Stimulated activated CD4-positive, alpha-beta T cell treated with anti-CD3 and anti-CD28 coated beads, Interleukin-12 subunit alpha, Interleukin-12 subunit beta, amount 100 ng/mL, for 4 hours (primary cell): ENCODE measurements at places on chromosomes 2 and 18.

GRCh38 chr2:71757351-71757750, 304.0 kb downstream of the DYSF start:
- no peak for DNase-seq

GRCh38 chr2:202172439-202173211, 65.8 kb downstream of the SUMO1 start:
- DNase-seq, result peak; percentile 20

DNA sequence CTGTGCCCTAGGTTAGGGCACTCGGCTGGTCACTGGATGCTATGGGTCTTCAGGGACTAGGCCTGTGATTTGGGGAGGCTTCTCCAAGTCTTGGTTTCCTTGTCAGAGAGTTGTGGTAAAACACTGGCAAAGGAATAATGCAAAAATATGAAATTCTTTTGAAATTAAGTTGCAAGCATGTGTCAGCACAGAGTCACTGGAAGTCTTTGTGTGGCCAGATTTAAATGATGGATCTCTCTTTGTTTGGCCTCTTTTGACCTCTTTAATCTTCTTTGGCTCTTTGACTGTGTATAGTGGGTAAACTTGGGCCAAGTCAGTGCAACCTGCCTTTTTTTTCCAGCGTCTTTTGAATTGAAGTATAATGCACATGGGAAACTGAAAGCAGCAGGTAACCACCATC, 12.1 kb downstream of the HK2 start:
- DNase-seq, result no peak

- DNase-seq, result no peak
Measured at GRCh38 chr2:7011356-7012083, 94.3 kb downstream of the RNF144A start.

- DNase-seq, result peak; percentile 61
Measured at GRCh38 chr2:190649035-190649797, at the start of gene NAB1. NAB1 (plus strand) TSS chr2:190649083; CDS start chr2:190659177, 10,094 bp downstream.
